Stimulated activated CD4-positive, alpha-beta T cell treated with anti-CD3 and anti-CD28 coated beads, Interleukin-15, amount 100 ng/mL, for 1 hour (primary cell): ENCODE measurements at places on chromosomes 16 and 17.

GRCh38 chr17:27802962-27803680 is 2.8 kb upstream of the NOS2 start:
- DNase-seq: no peak

- no peak for DNase-seq
Observed at GRCh38 chr16:81752225-81752875, 26.7 kb upstream of the PLCG2 start.

DNA sequence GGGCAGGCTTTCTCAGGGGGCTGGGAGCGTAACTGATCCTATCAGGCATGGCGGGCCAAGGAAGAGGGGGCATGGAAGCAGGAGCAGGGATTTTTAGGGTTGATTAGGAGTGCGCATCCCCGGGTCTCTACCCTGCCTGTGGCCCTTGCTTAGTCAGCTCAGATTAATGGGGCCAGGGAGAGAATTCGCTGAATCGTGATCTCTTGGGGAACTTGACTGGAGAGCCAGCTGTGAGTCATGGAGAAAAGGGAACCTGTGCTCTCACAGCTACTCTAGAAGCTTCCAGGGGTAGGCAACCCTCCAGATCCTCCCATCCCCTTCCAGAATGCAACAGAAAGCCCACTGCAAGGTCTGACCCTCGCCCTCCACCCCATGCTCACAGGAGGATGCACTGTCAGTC is 3.6 kb downstream of the FOXN1 start:
- DNase-seq: no peak

DNA sequence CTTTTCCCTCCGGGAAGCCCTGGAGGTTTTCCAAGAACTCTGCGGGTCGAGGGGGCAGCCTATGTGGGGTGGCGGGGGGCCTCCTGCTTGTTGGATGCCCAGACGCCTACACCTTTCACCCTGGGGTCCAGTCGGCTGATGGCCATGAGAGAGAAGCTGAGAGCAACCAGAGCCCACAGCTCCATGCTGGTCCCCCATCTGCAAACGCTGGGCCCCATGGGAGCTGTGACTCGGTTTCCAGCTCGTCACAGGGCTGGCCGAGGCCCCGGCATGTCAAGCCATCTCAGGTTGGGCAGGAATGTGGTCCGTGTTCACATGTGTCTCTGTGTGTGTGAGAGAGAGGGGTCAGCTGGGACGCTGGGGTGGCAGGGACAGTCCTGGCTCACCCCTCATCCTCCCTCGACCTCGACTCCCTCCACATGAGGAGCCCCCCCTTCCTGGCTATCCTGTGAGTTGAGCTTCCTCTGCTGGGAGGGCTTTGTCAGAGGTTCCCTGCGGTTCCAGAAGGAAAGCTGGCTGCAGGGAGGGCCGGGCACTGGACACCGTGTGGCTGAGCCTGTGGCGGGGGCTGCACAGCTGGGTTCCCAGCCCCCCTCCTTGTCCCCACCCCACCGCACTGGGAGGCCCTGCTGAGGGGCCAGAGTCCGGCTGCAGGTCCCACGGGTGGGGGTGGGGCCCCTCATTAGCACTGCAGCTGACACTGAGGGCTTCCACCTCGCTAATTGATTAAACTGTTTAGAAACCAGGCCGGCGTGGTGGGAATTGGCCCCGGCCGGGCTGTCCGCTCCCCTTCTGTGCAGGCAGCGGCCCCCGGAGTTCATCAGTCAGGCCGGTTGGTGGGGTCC is 19.1 kb downstream of the METRNL start:
- DNase-seq: no peak

DNA sequence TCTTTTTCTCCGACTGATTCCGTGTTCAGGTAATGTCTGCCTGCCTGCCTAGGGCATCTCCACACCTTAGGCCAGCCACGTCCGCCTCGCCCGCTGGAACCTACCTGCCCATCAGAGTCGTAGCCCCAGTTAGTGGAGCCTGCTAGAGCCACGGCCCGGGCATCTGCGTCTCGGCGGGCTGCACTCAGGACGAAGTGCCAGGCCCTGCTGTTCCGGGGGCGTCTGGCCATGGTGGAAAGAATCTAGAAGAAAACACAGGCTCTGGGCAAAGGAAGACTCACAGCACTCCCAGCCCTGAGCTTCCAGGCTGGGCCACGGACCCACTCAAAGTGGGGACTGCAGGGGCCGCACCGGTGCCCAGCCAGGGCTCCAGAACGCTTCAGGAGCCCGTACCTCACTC is 1.1 kb downstream of the SPSB3 start:
- DNase-seq: no peak

DNA sequence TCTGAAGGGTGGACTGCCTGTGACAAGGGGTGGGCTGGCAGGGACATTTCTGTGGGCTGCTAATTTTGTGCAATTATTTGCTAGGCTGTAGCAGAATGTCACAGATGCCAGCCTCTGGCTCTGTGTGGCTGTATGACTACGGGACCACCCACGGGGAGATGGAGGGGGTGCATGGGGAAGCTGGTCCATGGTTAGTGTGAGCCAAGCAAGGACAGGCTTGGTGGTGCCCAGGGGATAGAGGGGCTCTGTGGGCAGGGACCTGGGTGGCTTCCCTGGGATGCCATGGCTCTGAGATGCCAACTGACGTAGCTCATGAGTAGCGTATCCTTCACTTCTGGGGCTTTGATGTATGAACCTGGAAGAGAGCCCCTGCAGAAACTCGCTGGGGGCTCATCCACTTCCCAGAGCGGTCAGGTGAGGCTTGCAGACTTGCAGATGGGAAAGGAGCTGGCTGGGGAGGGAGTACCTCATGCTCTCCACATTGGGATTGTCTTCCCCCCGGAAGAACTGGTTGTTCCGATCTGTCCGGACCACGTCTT is 87.2 kb downstream of the TBC1D16 start:
- DNase-seq: no peak

- no peak for DNase-seq
Observed at GRCh38 chr17:54967621-54968261, 713 bp downstream of the COX11 start.

DNA sequence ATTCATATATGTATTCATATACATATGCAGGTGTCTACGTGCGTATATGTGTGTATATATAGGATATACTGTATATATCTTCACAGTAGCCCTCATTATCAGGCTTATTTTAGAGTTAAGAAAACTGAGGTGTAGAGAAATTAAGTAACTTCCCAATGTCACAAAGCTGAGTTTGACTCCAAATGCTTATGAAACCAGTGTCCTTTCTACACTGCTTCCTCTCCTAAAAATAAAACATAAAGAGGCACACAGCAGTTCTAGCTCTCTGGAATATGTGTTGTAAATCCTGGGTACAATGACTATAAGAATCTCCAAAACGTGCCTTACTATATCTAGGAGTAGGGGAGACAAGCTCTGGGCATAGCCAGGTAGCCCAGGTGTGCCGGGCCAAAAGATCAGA is 40.0 kb upstream of the CCL1 start:
- DNase-seq: no peak

DNA sequence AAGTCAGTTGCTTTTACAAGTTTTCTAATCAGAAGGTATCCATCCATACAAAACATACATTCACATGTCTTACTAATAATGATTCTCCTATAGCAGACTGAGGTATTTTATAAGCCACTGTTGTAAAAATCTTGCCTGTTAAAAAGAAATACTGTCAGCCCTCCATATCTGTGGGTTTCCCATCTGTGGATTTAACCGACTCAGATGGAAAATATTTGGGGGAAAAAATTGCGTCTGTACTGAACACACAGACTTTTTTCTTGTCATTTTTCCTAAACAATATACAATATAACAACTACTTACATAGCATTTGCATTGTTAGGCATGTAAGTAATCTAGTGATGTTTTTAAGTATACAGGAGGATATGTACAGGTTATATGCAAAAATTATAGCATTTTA is 90.4 kb downstream of the PARN start:
- no peak for DNase-seq

- DNase-seq: no peak
Observed at GRCh38 chr17:82849076-82849945, 9.5 kb upstream of the ZNF750 start.

DNA sequence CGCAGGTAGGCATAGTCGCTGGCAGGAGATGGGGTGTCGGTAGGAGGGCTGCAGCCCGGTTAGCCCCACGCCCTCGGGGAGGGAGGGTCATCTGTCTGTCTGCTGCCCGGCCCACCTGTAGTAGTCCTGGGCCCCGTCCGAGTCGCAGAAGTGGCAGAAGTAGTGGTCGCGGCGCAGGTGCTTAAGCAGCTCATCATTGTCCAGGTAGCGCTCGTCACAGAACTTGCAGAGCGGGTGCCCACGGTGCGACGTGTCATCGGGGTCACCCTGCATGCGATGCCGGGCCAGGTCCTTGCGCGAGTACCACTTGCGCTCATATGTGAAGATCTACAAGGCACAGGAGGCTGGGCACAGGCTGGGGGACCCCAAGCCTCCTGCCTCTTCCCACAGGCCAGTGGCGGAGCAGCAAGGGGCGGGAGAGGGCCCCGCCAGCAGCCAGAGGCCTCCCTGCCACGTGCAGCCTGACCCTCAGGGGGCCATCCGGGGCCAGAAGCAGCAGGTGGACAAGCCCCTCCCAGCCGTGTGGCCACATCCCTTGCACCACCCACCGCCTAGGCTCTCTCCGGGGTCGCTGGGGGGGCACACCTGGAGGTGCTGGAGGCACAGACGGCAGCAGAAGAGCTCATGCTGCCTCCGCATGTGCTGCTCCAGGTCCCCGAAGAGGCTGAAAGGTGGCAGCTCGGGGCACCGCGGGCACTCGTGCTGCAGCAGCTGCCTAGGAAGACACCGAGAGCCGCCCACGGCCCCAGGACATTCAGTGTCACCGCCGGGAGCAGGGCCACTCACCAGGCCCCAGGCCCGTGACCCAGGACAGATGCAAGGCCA is 7.0 kb downstream of the ZNF598 start:
- DNase-seq: no peak

- no peak for DNase-seq
Observed at GRCh38 chr17:4208238-4208637, 55.5 kb downstream of the ANKFY1 start.

- DNase-seq: no peak
Observed at GRCh38 chr16:47461598-47462266, 601 bp downstream of the PHKB start.

DNA sequence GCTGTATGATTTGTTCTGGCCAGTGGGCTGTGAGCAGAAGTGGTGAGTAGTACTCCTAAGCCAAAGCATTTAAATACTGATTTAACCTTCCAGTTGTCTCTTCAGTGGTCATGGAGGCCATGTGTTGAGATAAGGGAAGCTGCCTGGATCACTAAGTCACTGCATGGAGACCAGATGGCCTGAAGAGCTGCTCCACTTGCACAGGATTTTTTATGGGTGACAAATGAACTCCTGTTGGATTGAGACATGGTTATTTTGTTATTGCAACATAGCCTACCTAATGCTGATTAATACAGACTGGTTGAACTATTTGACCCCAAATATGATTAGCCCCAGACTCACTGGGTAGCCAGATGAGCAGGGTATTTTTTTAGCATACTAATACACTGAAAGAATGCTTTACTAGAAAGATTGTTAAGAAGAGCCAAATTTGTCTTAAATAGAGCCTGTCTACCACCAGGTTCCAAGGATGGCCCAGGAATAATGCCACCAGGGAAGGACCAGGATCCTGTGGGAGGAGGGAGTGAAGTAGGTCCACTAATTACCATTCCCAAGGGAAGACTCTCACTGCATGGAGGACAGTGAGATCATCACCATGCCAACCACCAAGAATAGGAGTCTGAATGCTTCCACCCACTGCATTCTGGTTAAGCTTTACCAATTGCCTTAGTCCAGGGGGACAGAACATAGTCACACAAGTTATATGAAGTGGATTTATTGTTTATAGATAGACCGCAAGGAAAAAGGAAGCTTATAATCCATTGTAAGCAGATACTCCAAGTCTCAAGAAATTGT is 187.4 kb upstream of the IRX6 start:
- DNase-seq: no peak

GRCh38 chr16:21250072-21250923 is 16.8 kb downstream of the ANKS4B start:
- DNase-seq: no peak

GRCh38 chr17:12463102-12463501 is 202.6 kb upstream of the MYOCD start:
- no peak for DNase-seq

- DNase-seq: peak; percentile 14
Observed at GRCh38 chr17:45052052-45052772, 780 bp upstream of the DCAKD start.

DNA sequence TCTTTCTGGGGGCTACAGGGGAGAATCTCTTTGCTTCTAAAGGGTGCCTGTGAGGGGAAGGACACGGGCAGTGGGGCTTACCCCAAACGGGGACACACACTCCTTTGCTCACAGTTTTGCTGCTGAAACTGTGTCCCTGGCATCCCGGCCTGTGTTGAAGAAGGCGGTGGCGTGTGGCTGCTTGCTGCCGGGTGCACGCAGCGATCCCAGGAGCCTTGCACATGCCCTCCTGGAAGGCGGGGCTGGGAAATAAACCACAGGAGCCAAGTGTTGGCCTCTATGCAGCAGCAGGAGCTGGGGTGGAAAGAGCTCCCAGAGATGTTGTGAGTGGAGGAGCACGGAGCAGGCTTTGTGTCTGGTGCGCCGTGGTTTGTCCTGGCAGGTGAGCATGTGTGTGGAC is 131.0 kb upstream of the CIBAR2 start:
- no peak for DNase-seq

DNA sequence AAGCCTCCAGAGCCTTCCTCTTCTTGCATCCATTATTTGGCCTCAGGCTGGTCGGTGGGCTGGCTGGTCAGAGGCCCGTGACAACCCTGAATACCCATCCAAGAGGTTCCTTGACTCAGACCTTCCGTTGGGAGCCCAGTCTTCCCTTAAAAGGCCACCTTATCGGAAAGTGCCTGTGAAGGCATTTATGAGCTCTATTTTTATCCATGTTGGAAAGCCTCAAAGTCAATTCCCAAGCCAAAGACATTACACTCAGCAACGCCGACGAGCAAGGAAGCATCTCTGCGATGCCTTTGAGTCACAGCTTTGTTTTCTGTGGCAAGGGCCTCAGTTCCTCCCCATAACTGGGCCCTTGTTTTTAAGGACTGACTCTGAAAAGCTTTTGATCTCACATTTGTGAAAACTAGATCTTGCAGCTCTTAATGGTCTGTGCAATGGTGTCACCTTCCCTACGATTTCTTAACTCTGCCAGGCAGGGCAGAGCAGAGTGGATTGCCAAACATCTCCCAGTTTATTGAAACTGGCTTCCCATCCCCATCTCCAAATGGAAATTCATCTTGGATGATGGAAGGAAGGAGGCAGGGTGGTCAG is 13.3 kb upstream of the SPOP start:
- no peak for DNase-seq
